ENCODE measurements at places on chromosomes 7 and 10. TPM values are rescaled to one million over a fixed set of nuclear protein-coding genes. Genes with fewer than 3 reads are reported as not detected.
A peak's percentile ranks its signal among the peaks of the same experiment; 100 is the strongest.

- H3K27me3 ChIP-seq: no peaks in the 10 kb centered on the region
- H3K4me3 ChIP-seq: no peak overlapping the region
- no peaks in the 10 kb centered on the region for H3K36me3 ChIP-seq
Measured at GRCh38 chr7:17131983-17132655, 166.3 kb upstream of the AHR start.

- H3K36me3 ChIP-seq: no peaks in the 10 kb centered on the region
- H3K4me3 ChIP-seq: no peak overlapping the region
- no peak for DNase-seq
Measured at GRCh38 chr7:131383417-131384285, 56.0 kb downstream of the MKLN1 start.

DNA sequence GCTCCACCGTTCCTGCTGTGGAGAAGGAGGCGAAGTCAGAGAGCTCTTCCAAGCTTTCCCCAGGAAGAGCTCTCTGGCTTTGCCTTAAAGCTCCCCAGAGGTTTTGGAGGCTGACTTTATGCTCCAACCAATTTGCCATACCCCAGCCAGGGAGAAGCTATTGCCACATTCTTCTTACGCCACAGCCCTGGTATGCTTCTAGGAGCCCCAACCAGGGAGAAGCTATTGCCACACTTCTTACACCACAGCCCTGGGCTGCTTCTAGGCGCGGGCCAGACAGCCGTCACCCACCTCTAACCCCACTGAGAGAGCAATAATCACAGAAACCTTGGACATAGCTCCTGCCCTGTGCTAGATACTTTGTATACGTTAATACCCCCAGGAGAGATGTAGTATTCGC, 951 bp downstream of the ELOVL3 start:
- H3K27ac ChIP-seq: no peak overlapping the region
- no peak for DNase-seq

GRCh38 chr7:27920281-27920946, 180.5 kb downstream of the TAX1BP1 start:
- no peaks in the 10 kb centered on the region for H3K36me3 ChIP-seq
- no peaks in the 10 kb centered on the region for H3K27me3 ChIP-seq
- peak overlapping the region; percentile 52 for H3K27ac ChIP-seq
- peaks cover 18% of the 10 kb centered on the region for H3K4me1 ChIP-seq

GRCh38 chr10:132933308-132934042, 8.9 kb downstream of the CFAP46 start:
- no peak overlapping the region for H3K4me3 ChIP-seq
- H3K4me1 ChIP-seq: no peaks in the 10 kb centered on the region
- H3K36me3 ChIP-seq: no peaks in the 10 kb centered on the region
- no peak overlapping the region for H3K27ac ChIP-seq
- H3K27me3 ChIP-seq: no peaks in the 10 kb centered on the region

Gene FKBP6
- total RNA-seq: not detected

Gene C10orf62
- total RNA-seq: not detected

Gene PPP3CB
- total RNA-seq: 34.8 TPM

Gene STAG3
- total RNA-seq: 1.7 TPM

Gene PNLIPRP2
- total RNA-seq: 0.72 TPM

All from Panc1 (cell line).